Upper lobe of right lung (tissue), 1 donor: ENCODE measurements at places on chromosomes 4 and X. TPM values are rescaled to one million over a fixed set of nuclear protein-coding genes. Genes with fewer than 3 reads are reported as not detected.
A peak's percentile ranks its signal among the peaks of the same experiment; 100 is the strongest.

GPRIN3 gene
- total RNA-seq = 25.2 TPM

GRCh38 chrX:13131396-13132137 lies 87.1 kb upstream of the FAM9C start:
- no peaks in the 10 kb centered on the region for H3K27me3 ChIP-seq
- no peaks in the 10 kb centered on the region for H3K36me3 ChIP-seq
- H3K4me1 ChIP-seq = no peaks in the 10 kb centered on the region
- H3K4me3 ChIP-seq = no peak overlapping the region
- no peak for DNase-seq
- H3K27ac ChIP-seq = no peak overlapping the region

AMTN gene
- total RNA-seq = not detected

DNA sequence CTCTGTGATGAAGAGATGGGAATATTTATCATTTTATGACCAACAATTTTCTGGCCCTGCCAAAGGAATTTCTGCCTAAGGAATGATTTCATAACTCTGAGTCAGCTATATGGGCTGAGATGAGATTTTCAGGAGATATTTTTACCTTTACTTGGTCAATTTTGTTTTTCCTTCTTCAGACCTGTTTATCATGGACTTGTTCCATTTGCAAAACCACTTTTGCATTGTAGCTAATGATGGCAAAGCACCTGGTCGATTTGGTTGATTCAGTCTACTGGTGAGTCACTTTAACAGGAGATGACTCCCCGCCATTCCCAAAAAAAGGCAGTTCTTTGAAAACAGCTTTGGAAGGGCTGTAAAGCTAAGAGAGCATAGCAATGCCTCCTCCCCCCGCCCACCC lies 53.3 kb downstream of the TEX13A start:
- no peaks in the 10 kb centered on the region for H3K4me1 ChIP-seq
- no peaks in the 10 kb centered on the region for H3K27me3 ChIP-seq
- DNase-seq = no peak
- no peak overlapping the region for H3K27ac ChIP-seq

GPR34 gene
- 28.0 TPM for total RNA-seq

DNA sequence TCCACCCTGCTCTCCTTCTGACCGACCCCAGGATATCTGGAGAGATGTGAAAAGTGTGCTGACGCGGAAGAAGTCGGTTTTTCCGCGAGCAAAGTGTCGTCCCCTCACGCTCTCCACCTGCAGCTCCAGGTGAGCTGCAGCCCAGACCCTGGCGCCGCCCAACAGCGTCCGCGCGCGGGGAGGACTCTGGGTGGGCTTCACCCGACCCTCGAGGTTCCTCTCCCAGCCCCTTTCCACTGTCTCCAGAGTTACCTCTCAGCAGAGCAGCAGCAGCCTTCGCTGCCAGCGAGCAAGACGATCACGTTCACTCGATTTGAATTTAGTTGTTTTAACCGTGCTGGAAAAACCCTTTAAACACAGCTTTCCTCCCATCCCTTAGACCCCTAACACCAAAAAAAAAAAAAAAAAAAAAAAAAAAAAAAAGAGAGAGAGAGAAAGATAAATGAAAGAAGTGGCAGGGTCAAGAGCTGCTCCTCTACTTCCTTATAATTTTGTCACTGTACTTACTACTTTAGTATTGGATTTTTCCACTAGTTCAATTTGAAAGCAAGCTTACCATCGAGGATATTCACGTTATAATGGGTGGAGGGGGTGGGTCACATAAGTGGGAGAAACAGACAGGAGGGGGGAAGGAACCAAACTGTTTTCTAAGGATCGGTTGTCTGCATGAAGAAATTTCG lies 758 bp upstream of the NR3C2 start:
- DNase-seq = no peak
- no peaks in the 10 kb centered on the region for H3K36me3 ChIP-seq
- no peaks in the 10 kb centered on the region for H3K27me3 ChIP-seq
- peak overlapping the region; percentile 94 for H3K4me3 ChIP-seq
- H3K27ac ChIP-seq = peak overlapping the region; percentile 97

DNA sequence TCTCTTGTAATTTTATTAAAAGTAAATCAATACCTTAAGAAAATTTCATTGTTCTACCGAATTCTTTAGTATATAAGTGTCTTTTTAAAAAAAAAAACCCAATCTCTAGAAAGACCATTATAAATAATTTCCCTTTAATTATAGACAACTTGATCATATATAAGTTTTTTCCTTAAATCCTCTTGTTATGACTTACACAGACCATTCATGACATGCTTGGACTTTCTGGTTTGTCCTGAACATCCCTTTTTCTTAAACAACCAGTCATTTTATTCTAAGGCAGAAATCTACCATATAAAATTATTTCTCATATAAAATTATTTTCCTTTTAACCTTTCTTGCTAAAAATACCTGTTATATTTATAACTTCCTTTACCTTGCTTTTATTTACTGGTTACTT lies 15.4 kb upstream of the FHDC1 start:
- DNase-seq = no peak
- H3K4me1 ChIP-seq = no peaks in the 10 kb centered on the region
- no peak overlapping the region for H3K27ac ChIP-seq
- no peaks in the 10 kb centered on the region for H3K27me3 ChIP-seq
- H3K36me3 ChIP-seq = no peaks in the 10 kb centered on the region

- H3K4me1 ChIP-seq = no peaks in the 10 kb centered on the region
- no peaks in the 10 kb centered on the region for H3K36me3 ChIP-seq
- H3K4me3 ChIP-seq = no peak overlapping the region
- no peak for DNase-seq
Observed at GRCh38 chrX:56986138-56986537, 9.2 kb downstream of the SPIN3 start.

DNA sequence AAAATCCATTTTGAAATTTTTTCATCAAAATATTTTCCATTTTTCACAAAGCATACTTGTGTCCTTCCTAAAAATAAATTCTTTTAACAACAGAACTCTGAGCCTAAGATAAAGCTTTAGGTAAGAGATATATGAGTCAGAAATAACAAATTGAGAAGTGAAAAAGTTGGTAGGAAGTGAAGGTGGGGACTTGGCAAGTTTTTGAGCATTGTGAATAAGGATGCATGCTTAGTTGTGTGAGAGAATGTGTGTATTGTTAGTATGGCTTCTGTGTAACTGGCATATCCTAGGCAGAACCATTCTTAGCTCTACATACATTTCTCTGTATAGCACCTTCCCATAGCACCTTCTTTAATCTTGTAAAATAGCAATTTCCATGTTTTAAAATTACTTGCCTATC lies 6.8 kb downstream of the ASB5 start:
- no peaks in the 10 kb centered on the region for H3K36me3 ChIP-seq
- no peaks in the 10 kb centered on the region for H3K27me3 ChIP-seq
- no peaks in the 10 kb centered on the region for H3K4me1 ChIP-seq
- H3K4me3 ChIP-seq = no peak overlapping the region
